ENCODE measurements at places on chromosomes 6 and 20.

DNA sequence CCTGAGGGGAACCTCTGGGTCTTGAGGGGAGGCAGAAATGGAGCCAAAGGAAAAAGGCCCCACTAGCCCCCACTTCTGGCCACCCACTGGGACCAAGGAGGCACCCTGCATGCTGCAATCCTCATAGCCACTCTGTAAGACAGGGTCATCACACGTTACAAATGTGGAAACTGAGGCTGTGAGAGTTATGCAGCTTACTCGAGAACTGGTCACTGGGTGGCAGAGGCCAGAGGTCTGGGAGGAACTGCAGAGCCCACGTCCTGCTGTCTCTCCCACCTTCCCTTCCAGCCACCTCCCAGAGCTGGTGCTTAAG lies 18.1 kb downstream of the LEMD2 start:
- DNase-seq: no peak

- DNase-seq: peak; percentile 43
Observed at GRCh38 chr6:77466055-77466450, 2.8 kb upstream of the HTR1B start.

- no peak for DNase-seq
Observed at GRCh38 chr6:154071711-154072110, 32.7 kb downstream of the OPRM1 start.

DNA sequence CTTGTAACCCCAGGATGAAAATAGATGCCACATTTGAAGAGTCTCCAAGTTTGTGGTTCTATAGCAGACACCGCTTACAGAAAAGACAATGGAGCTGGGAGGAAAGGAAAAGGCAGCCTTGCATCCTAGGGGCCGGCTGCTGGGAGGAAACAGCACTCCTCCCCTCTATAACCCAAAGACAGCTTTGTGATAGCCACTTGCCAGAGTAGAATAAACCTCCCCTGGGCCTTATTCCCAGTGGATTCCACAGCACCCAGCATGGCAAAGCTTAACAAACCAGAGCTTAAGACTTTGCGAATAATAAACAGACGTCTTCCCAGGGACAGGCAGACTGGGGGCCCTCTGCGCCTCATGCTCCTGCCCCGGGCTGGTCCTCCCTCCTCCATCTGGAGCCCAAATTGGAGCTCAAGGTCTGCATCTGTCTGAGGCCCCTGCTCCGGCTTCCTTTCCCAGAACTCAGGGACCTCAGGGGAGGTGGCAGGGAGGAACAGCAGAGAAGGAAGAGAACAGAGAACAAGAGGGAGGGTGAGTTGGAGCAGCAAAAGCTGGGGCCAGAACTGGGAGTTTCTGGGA lies 8.8 kb upstream of the TAF8 start:
- peak; percentile 88 for DNase-seq

GRCh38 chr6:152746172-152746553 lies 4.4 kb upstream of the VIP start:
- no peak for DNase-seq

- peak; percentile 78 for DNase-seq
Observed at GRCh38 chr6:145247692-145248419, 487.5 kb downstream of the EPM2A start.

DNA sequence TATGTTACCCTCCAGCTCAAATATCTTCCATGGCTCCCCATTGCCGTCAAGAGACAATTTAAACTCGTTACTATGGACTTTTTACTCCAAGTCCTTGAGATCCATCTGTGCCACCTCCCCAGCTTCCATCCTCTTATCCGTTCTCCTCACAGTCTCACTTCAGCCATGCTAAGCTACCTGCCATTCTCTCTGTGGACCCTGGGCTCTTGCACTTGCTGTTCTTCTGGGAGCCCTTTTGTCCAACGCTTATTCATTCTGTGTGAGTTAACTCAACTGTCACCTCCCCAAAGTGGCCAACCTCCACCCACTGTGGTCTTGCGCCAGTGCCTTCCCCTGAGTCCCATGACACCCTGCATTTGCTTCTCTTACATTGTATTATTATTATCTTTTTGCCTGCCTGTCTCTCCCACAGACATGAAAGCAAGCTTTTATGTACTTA lies 132.4 kb downstream of the BCAS1 start:
- no peak for DNase-seq

GRCh38 chr6:164409309-164410009 lies 899.9 kb downstream of the C6orf118 start:
- peak; percentile 30 for DNase-seq

GRCh38 chr6:161095916-161096315 lies 104.3 kb downstream of the MAP3K4 start:
- no peak for DNase-seq

- peak; percentile 84 for DNase-seq
Observed at GRCh38 chr20:50635676-50636600, 55.4 kb downstream of the RIPOR3 start.

- peak; percentile 68 for DNase-seq
Observed at GRCh38 chr20:45917790-45918141, 5.8 kb upstream of the PLTP start.

GRCh38 chr6:25389471-25389870 lies 110.3 kb downstream of the CARMIL1 start:
- DNase-seq: no peak

- no peak for DNase-seq
Observed at GRCh38 chr6:40393641-40394040, 193.5 kb downstream of the LRFN2 start.

DNA sequence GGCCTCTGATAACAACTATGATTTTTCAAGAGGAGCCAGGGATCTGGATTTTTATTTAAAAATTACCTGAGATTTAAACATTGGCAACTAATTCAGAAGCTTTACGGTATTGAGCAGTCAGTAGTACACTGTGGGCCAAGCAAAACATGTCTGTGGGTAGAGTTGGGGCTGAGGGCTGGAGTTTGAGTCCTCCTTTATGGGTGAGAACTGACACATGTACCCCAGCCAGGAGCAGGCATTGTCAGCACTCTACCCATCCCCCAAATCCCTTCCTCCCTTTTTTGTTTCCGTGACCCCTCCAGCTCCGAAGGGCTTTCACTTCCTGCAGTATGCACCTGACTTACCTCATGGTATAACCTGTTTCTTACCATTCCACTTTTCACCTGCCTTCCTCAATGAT lies 131.4 kb downstream of the SNX5 start:
- no peak for DNase-seq

GRCh38 chr20:17969278-17969883 lies 563 bp downstream of the MGME1 start:
- peak; percentile 55 for DNase-seq

DNA sequence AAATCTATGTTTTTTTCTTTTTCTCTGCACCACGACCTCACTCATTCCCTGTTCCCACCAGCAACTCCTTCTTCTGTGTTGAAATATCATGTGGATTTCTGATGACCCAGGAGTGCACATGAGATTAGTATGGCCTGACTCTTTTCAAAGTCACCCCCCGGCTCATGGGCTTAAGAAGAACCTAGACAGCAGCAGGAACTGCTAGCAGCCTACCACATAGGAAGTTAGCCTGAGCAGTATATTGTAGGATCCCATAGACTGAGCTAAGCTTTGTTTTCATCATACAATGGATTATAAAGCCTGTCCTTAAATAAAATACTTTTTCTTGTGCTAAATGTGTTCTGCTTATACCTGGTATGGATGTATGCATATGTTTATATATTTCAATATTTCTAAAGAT lies 6.7 kb downstream of the KLHL32 start:
- no peak for DNase-seq
